ENCODE measurements at places on chromosomes 7 and 10. TPM values are rescaled to one million over a fixed set of nuclear protein-coding genes. Genes with fewer than 3 reads are reported as not detected.

Gene PRSS37
- total RNA-seq = not detected

Gene FGL2
- not detected for total RNA-seq

Gene GOLGA7B
- total RNA-seq = not detected

Gene PRLHR
- not detected for total RNA-seq

Gene ABCC2
- total RNA-seq = 0.42 TPM

Gene ADAM22
- total RNA-seq = 17.9 TPM
